Aorta (tissue), 5 donors: ENCODE measurements at places on chromosomes 3 and 15. TPM values are rescaled to one million over a fixed set of nuclear protein-coding genes. Genes with fewer than 3 reads are reported as not detected.

DNA sequence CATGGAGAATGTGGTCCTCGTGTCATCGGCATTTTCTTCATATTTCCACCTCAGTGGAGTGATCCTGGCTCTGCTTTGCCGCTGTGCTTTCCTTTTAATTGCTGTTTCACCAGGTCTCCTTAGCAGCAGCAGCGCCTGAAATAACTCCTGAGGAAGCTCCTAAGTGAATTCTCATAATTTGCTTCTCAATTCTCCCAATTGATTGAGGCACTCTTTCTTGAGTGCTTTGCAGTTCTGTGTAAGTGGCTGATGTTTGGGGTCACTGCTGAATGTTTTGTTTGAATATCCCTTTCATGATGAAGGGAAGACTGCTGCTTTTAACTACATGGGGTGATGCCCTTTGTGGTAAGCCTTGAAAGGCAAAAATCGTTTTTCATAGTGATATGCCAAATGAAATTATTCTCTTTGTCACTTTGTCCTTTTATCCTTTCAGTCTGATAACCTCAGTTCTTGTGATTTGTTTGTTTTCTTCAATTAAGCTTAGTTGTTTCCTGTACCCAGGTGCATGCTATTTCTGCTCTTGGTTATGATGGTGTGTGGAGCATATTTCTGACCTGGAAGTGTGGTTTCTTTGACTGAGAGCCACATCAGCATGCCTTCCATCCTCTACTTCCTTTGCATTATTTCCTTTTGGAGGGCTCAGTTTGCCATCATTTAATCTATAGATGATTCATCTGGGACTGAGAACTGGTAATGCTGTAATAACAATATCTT lies 36.7 kb downstream of the HMG20A start:
- H3K4me1 ChIP-seq, result no peaks in the 10 kb centered on the region
- H3K4me3 ChIP-seq, result no peak overlapping the region
- no peaks in the 10 kb centered on the region for H3K36me3 ChIP-seq
- no peaks in the 10 kb centered on the region for H3K27me3 ChIP-seq
- no peak overlapping the region for H3K27ac ChIP-seq

The ROBO2 gene
- total RNA-seq, result 1.3 TPM

GRCh38 chr3:12893247-12893646 lies 51.9 kb upstream of the RPL32 start:
- no peak for DNase-seq
- no peak overlapping the region for H3K27ac ChIP-seq
- no peak overlapping the region for H3K4me3 ChIP-seq

DNA sequence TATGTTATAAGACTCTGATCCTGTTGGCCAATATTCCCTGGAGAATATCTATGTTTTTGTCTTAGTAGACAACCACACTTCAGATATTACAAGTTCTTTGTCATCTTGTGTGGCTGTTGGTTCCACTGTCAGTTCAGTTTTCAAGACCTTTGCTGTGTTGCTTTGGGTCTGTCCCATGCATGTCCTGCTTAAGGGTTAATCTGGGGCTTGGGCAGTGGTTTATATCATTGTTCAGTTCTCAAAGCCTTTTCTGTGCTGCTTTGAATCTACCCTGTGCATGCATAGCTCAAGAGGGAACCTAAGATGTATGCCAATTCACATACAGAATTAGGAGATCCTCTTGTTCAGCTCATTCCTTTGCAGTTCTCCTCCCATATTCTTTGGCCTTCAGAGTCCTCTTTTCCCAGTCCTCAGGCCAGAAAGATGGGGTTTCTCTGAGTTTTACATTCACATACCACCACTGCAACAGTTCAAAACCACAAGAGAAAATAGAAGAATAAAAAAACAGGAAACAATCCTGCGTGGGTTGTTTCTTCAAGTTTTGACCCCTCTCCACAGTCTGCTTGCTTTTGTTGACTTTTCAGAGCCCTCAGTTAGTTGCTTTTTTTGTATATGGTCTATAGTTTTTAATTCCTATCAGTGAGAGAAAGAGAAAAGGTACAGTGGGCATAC lies 21.6 kb downstream of the BUB1B start:
- H3K4me3 ChIP-seq, result no peak overlapping the region
- H3K36me3 ChIP-seq, result no peaks in the 10 kb centered on the region
- no peaks in the 10 kb centered on the region for H3K4me1 ChIP-seq
- H3K27me3 ChIP-seq, result no peaks in the 10 kb centered on the region
- no peak overlapping the region for H3K27ac ChIP-seq

The MOBP gene
- total RNA-seq, result not detected
